Stimulated activated CD8-positive, alpha-beta memory T cell treated with anti-CD3 and anti-CD28 coated beads, Interleukin-7, amount 100 ng/mL, for 48 hours (primary cell): ENCODE measurements at places on chromosomes 1 and 21.
A peak's percentile ranks its signal among the peaks of the same experiment; 100 is the strongest.

DNA sequence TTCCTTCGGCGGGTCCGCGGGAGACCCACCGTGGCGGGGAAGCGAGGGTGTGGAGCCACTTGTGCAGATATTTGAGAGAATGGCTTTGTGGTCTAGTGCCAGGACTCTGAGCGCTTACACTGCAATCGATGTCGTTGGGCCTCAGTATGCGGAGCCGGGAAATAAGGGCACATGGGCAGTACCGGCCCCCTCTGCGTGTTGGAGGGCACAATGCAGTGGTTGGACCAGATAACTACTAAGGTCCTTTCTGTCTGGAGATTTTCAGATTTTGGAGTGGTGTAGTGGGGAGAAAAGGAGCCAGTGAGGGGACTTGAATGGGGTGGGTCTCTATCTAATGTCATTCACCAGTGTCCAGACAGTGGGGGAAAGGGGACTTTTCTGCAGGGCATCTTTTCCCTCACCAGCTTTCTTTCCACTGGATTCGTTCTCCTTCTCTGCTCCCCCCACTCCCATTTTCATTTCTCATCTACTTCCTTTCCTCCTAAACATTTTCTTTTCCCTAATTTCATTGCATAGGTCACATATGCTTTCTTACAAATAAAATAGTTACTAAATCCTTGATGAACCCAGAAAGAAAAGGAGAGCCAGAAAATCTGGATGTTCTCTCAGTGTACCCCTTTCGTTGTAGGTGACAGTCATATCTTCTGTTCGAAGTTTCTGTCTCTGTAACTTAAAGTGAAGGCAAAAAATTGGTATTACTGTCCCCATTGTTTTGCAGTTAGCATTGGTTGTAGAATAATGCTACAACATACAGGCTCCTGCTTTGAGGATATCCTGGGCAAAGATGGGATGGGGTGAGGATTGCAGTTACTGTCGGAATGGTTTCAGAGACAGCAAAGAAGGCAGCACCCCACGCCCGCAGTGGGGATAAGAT, 1.4 kb downstream of the ATF3 start:
- DNase-seq = no peak

DNA sequence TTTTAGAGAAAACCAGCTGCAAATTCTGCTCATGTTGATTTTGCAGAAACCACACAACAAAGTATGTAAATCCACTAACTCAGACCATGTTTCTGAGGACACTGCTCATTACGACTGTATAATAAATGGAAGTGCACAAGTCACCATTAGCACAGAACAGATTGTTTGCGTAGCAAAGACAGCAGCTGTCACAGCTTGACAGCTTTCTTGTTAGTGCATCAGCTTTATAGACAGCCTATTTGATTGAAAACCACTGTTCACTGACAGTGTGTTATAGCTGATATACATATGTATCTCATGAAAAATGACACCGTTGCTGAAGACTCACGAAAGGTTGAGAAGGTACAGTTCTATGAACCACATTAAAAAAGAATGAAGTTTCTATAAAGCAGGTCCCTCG, 560.2 kb upstream of the ZRANB2 start:
- DNase-seq = no peak

DNA sequence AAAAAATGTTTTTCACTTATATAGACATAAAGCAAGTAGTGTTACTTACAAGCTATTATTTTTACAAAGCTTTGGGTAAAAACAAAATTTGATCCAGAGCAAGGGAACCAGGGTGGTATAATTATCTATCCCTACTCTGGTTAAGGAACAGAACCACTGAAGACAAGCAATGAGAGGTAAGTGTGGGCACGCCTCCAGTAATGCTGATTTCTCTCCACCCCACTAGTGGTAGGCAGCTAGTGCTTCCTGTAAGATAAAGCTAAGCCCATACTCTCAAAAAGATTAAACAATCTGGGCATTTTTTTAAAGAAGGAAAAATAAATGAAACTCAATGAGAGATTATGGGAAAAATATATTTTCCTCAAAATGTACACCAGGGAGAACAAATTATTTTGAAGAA, 22.1 kb downstream of the TFB2M start:
- DNase-seq = no peak

DNA sequence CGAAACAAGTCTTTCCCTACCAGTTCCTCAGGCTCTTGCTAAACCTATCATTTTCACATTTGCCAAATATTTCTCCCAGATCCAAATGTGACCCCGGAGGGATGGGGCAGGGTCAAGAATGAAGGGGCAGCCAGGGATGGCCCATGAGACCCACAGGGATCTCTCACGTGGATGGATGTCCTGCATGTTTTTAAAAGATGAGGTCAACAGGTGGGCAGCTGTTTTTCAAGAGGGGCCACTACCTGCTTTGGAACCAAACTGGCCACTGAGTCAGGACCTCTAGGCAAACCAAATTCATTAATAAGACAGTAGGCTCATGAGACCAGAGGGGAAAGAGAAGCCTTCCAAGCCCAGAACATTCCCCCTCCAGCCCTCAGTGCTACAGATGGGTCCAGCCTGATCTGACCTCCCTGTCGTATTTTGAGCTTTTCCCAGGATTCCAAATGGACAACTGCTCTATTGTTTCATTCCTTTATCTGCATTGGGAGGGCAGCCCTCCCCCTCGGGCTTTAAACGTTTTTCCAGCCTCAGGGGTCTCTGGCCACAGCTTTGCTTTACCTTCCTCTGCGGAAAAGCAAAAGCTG, 252.5 kb upstream of the IRF2BP2 start:
- DNase-seq = no peak

DNA sequence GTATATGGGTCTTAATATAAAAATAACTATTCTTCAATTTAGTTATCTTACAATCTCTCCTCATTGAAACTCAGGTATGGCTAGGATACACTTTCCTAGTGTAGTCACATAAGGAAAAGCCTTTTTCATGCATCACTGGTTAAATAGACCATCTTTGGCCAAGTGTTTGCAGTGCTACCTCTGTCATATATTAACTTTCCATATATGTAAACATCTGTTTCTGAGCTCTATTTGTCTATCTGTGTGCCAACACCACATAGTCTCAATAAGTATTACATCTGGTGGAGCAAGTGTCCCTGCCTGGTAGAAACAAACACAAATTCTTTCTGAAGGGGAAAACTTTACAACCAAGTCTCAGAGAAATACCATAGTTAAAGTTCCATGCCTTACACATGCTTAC, 134.6 kb downstream of the TSEN15 start:
- no peak for DNase-seq

DNA sequence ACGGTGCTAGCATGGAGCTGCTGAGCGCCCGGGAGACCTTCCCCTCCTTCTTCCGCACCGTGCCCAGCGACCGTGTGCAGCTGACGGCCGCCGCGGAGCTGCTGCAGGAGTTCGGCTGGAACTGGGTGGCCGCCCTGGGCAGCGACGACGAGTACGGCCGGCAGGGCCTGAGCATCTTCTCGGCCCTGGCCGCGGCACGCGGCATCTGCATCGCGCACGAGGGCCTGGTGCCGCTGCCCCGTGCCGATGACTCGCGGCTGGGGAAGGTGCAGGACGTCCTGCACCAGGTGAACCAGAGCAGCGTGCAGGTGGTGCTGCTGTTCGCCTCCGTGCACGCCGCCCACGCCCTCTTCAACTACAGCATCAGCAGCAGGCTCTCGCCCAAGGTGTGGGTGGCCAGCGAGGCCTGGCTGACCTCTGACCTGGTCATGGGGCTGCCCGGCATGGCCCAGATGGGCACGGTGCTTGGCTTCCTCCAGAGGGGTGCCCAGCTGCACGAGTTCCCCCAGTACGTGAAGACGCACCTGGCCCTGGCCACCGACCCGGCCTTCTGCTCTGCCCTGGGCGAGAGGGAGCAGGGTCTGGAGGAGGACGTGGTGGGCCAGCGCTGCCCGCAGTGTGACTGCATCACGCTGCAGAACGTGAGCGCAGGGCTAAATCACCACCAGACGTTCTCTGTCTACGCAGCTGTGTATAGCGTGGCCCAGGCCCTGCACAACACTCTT, 1.1 kb downstream of the TAS1R3 start:
- no peak for DNase-seq

GRCh38 chr1:67571406-67571805, 113.6 kb upstream of the GADD45A start:
- DNase-seq = no peak

- no peak for DNase-seq
Observed at GRCh38 chr1:206680279-206680678, 4.4 kb upstream of the MAPKAPK2 start.

- DNase-seq = no peak
Observed at GRCh38 chr1:166184897-166185296, 18.1 kb upstream of the FAM78B start.

GRCh38 chr21:29376556-29376955, 77.8 kb downstream of the BACH1 start:
- DNase-seq = peak; percentile 36

DNA sequence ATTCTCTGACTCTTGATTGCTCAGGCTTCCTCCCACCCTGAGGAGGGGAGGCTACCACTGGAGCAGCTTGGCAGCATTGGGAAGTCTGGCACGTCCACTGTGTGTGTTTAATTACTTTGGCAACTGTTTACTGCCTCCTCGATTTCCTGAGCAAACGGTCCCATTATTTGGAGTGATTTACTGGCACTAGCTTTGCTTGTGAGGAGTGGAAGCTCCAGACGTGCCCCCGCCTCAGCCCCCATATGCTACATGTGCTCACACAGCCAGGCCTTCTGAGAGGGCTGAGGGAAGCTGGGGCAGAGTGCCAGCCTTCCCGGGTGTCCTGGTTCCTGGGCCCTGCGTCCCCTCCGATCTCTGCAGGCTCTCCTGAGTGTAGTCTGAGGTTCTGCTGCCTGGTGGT, 306.2 kb downstream of the PTPRU start:
- no peak for DNase-seq

DNA sequence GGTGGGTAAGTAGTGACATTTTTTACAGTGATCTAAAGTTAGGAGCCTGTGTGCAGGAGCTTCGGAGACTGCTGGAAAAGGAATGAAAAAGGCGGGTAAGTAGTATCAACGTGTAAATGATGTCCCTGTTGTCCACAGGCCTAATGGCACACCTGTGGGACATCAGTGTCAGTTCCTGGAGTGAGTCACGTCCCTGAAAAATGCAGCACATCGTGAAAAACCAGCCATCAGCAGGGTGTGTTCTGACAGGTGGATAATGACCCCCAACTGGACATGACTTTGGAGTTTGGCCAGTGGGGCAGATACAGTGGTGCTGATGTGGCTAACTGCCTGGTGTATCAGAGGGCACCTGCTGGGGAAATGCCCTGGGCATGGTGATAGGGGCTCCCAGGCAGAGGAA, 12.0 kb upstream of the PRDM15 start:
- no peak for DNase-seq

DNA sequence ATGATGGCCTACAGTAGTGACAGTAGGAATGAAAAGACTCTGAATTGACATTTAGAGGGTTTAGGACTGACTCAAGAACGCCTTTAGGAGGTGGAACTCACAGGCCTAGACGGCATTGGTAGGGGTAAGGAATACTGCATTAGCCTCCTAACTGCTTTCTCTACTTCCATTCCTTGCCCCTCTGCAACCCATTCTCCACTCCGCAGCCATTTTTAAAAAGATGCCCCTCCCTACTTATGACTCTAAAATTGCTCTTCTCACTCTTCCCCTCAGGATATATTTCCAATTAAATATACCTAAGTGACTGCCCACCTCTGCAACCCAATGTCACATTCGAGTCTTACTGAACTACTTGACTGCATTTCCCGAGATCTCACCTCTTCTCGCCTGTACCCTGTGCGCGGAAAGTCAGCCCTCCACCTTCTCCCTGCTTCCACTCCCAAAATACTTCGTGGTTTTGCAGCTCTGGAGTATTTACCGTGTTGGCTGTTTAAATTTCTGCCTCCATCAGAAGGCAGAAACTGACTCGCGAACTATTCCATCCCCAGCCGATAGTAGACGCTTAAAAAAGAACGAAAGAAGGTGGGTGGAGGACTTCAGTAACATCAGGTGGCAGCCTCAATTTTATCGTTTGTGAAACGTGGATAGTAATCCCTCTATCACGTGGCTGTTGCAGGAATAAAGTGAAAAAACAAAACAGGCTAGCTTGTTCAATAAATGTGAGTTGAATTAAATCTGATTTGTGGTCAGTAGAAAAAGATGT, 1.1 kb upstream of the YBX1 start:
- DNase-seq = no peak

- DNase-seq = no peak
Observed at GRCh38 chr21:41175080-41175479, 7.1 kb downstream of the BACE2 start.

GRCh38 chr1:13730751-13731482, 30.9 kb downstream of the PRDM2 start:
- peak; percentile 55 for DNase-seq

DNA sequence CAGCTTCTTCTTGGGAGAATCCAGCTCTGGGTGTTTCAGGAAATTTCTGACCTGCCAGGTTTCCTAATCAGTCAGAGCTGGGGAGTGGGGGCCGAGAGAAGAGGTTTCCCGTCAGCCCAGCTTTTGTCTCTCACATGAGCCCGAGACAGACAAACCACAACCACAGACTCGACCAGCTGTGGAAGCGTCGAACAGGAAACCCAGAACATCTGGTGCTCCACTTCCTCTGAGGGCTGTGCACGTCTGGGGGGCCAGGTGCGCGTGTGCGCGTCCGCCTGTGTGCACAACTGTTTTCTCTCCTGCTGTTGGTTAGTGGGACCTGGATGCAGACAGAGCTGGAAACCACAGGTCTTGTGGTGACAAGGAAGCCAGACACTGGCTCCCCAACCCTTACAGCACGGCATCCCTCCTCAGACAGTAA, 113.0 kb upstream of the SLC25A33 start:
- DNase-seq = peak; percentile 48

DNA sequence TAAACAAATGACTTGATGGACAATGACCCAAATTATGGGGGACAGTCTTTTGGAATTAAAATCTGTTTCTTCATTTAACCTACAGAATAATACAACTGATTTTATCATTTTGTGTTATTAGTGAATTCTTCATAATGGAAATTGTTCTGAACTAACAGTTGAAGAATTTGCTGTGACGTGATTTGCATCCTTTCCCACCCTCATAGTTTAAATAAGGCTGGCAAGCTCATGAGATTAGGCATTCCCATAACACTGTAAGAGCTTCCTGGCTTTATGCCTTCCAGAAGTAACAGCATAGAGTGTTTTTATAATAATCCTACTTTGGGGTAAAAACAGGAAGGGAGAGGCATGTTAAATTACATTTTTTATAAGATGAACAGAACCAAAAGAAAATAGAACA, 95.7 kb downstream of the ATP6V1G3 start:
- DNase-seq = no peak

- DNase-seq = no peak
Observed at GRCh38 chr1:68113966-68114365, 63.5 kb upstream of the DIRAS3 start.

- no peak for DNase-seq
Observed at GRCh38 chr1:37156646-37157045, 122.3 kb upstream of the GRIK3 start.

DNA sequence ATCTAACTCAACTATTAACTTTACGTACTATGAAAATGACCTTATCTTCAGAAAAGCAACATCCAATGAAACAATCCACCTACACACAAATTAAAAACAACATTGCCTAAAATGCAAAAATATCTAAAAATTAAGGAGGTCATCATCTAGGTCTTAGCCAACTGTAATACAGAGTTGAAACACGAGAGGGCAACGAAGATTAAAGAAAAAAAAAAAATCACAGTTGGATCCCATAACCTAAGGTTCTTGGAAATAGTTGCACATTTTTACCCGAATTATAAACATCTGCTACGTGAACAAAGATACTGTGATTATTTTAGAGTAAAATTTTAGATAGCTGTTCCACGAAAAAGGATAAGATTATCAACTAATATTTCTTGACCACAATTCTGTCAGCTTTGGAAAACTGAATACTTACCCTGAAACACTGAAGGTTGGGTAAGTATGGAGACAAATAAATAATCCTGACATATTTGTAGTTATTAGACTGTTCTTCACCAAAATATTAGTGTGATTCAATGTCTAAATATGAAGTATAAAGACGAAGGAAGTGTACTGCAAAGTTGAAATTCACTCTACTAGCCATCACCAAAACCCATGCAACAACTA, 88.0 kb upstream of the AK4 start:
- no peak for DNase-seq
